Activated CD4-positive, alpha-beta T cell treated with anti-CD3 and anti-CD28 coated beads for 4 hours (primary cell): ENCODE measurements at places on chromosomes 7 and 10.
A peak's percentile ranks its signal among the peaks of the same experiment; 100 is the strongest.

GRCh38 chr7:112162142-112162766 lies 43.9 kb downstream of the DOCK4 start:
- DNase-seq, result no peak

- peak; percentile 23 for DNase-seq
Observed at GRCh38 chr10:110208614-110209453, 1.4 kb downstream of the MXI1 start.

- no peak for DNase-seq
Observed at GRCh38 chr7:158495786-158496185, 91.8 kb downstream of the PTPRN2 start.

GRCh38 chr7:96179341-96179740 lies 142.6 kb downstream of the SLC25A13 start:
- DNase-seq, result no peak

DNA sequence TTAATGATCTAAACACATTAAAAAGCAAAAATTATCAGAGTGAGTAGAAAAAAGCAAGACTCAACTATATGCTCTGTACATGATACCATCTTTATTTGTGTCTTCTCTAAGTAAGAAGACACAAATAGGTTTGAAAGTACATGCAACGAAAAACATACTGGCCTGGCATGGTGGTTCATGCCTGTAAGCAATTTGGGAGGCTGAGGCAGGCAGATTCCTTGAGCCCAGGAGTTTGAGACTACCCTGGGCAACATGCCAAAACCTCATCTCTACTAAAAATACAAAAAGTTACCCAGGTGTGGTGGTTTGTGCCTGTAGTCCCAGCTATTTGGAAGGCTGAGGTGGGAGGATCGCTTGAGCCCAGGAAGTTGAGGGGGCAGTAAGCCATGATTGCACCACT lies 78.1 kb upstream of the TOMM7 start:
- no peak for DNase-seq

DNA sequence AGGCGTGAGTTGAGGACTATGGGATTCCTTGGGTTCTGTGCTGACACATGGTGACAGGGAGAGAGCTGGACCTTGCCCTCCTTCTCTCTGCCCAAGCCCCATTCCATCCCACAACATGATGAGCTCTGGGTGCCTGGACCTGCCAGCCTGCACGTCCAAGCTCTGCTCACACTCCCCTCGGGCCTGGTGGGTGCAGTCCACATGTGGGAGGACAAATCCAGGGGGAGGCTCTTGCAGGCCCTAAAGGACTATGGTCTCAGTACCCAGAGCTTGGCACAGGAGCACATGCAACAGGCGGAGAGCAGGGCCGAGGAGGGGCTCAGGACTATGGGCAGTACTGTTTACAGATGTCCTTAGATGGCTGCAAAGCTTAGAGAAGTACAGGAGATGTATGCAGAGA lies 91.4 kb downstream of the CLEC2L start:
- DNase-seq, result no peak

DNA sequence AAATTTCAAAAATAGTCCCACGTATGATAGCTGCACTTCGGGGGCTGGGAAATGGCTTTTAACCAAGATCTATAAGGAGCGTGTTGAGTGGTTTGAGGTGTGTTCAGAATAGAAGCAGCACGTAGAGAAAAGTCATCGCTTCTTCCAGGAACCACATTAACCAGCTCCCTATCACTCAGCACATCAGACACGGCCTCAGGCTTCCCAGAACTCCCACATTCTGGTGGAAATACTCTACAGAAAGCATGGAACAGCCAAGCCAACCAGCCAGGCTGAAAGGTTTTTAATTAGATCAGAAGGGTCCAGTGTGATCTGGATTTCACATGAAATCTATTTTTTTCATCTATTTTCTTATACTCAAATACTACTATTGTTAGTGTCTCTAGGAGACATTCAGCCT lies 231.5 kb upstream of the NRP1 start:
- DNase-seq, result no peak

DNA sequence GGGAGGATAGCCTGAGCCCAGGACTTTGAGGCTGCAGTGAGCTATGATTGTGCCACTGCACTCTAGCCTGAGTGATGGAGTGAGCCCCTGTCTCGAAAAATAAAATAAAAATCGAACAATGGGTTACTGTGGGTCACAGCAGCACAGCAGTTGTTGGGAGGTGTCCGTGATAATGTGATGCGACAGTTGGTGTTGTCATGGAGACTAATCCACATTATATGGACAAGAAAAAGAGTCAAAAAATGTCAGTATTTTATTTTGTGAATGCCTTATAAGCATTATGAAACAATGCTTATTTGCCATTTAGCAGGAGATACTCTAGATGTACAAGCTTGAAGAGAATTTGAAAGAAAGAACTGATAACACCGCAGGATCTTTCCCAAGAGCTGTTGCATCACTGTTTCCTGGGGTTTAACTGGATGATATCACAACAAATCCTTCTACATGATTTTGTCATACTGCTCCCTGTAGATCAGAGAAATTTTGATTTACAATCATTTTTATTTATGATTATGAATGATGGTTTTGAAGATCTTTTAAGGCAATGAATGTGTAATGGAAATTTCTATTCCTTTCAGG lies 195.4 kb downstream of the BAMBI start:
- no peak for DNase-seq

- DNase-seq, result no peak
Observed at GRCh38 chr7:77289387-77289786, 89.8 kb upstream of the FGL2 start.

- DNase-seq, result no peak
Observed at GRCh38 chr10:98039690-98040381, 9.4 kb upstream of the CRTAC1 start.

- DNase-seq, result no peak
Observed at GRCh38 chr10:71801361-71801760, 28.0 kb upstream of the VSIR start.

DNA sequence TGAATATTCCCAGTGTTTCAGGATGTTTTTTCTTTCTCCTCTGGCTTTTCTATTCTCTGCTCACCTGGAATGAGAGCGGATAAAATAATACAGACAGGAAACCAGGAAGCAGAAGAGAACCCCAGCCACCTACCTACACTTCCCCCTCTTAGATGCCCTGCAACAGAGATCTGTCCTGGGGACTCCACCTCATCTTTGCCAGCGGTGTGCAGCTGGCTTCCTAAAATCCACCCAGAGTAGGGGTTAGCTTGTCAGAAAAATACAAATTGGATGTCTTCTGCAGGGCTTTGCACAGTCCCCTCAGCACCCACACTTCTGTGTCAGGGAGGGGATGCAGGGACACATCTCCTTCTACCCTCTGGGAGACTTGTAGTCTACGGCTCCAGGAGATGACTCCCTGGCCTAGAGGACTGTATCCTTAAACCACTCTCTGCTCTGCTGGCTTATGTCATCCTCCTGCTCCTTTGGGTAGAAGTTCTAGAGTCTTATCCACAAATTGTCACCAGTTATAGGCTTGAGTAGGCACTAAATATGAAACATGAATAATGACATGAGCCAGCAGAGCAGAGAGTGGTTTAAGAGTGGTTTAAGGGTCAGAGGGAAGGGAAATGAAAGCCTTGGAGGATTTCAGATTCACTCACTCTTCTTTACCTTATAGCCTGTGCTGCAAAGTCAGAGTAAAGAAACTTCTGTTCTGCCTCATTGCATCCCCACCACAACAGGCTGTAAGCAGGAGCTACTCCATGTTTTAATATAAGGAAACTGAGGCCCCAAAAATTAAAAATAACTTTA lies 749.4 kb downstream of the AUTS2 start:
- DNase-seq, result no peak

- DNase-seq, result no peak
Observed at GRCh38 chr7:41024126-41024525, 678.8 kb downstream of the INHBA start.

DNA sequence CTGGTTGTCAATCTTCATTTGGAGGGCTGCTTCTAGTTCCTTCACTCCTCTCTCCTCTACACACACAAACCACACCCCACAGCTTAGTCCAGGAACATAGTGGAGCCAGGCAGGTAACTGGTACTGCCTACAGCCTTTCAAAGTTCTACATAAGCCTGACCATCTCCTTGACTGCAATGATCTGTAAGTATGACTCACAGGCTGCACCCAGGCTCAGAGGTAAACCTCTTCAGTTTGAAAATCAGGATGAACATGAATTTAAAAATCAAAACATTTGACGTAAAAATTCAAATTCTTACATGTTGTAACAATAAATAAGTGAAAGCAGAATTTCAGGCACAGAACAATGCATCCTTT lies 68.7 kb upstream of the C10orf120 start:
- no peak for DNase-seq

GRCh38 chr7:82549616-82550285 lies 106.2 kb upstream of the CACNA2D1 start:
- no peak for DNase-seq

- DNase-seq, result no peak
Observed at GRCh38 chr10:132420981-132421846, 24.2 kb downstream of the PWWP2B start.

DNA sequence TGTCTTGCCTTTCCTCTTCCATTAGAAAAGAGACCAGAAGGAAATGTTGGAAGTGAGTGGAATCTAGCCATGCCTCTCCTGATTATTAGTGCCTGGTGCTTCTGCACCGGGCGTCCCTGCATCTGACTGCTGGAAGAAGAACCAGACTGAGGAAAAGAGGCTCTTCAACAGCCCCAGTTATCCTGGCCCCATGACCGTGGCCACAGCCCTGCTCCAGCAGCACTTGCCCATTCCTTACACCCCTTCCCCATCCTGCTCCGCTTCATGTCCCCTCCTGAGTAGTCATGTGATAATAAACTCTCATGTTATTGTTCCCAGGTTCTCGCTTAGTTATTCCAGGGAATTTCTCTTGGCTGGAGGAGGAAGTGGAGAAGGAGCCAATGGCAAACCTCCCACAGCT lies 4.2 kb downstream of the TMEM176A start:
- DNase-seq, result no peak

DNA sequence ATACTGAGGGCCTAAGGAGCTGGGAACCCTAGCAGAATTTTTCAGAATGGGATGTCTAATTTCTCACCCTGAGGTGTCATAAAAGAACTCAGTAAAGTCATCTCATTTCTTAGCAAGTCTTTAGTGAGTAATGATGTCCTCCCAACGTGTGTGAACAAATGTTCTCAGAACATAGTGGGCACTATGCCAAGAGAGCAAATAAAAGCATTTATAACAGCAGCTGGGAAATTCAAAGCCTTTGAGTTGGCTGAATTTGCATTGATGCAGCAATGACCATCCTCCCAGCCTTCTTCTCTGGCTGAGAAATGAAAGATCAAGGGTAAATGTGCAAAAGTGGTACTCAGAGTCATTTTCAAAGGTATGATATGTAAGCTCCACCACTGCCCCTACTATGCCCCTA lies 109.4 kb downstream of the FAM107B start:
- no peak for DNase-seq

DNA sequence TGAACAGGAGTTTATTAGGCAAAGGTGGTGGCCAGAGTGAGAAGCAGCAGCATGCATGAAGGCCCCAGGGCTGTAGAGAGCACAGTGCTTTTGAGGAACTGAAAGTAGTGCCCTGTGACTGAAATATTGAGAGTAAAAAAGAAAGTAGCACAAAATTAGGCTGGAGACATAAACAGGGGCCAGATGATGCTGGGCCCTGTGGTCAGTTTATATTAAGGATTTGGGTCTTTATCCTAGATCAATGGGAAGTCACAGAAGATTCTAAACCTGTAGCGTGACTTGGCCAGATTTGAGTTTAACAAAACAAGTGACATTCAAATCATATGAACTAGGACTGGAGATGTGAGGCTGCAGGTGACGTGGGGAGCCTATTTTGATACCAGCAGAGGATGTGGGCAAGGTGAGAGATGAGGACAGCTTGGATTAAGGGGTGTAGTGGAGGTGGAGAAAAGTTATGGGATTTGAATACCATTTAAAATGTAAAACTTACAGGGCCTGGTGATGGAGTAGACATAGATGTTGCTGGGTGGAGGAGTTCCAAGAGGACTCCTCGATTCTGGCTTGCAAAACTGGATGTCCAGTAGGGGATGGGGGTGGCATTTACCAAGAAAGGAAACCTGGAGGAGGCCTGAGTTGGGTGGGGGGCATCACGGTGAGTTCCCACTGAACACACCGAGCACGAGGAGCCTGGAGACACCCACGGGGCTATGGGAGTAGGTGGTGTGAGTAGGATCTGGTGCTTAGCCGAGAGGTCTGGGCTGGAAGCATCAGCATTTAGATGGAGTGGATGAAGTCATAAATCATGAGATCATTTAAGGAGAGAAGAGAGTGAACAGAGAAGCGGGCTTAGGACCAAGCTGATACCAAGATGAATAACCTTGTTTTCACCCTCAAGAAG lies 52.8 kb downstream of the HHEX start:
- DNase-seq, result no peak

DNA sequence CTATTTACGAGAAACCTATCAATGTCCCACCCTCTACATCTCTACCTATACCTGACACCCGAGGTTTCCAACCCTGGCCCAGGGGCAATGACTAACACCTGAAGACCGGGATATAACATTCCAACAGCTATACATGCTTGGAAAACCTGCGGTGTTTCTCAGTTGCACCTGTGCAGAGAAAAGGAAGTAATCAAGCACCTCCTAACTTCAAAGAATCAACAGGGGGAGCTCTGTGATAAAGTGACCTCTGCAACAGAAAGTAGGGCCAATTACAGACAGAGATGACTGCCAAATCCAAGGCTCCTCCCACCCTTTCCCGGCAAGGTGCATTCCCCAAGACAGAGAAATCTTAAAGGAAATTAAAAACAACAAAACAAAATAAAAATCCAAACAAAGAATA lies 41.3 kb downstream of the CCDC6 start:
- peak; percentile 7 for DNase-seq

DNA sequence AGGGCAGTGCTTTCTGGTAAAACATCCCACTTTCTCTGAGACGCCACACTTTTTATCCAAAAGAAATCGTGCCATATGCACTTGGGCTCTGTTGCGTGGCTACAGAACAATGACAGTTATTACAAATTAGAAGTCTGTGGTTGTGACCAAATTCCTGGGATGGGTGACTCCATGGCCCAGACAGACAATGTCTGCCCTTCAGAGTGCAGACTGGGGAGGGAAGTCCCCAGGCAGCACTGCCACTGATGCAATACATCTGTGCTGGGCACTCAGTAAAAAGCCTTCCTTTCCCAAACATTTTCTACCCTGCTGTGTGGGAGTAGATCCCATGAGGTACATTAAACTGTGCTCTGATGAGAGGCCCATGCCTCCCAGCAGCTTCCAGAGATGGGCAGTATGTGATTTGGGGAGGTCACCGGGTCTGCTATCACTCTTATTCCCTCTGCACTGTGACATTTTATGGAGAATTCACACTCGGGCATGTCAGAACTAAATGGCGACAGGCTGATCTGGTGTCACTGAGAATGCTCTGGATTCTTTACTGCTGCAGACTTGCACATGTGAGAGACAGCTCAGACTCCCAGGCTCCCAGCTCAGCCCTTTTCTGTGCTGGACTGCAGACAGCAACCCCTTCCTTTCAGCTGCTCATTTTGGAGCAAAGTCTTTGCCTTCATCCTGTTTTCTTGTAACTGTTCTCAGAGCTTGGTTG lies 243.5 kb upstream of the ZNF32 start:
- DNase-seq, result no peak

- DNase-seq, result peak; percentile 13
Observed at GRCh38 chr7:16891338-16891737, 9.6 kb upstream of the AGR3 start.

GRCh38 chr10:29585488-29585976 lies 49.2 kb downstream of the SVIL start:
- no peak for DNase-seq

- DNase-seq, result no peak
Observed at GRCh38 chr7:158102897-158103296, 484.7 kb downstream of the PTPRN2 start.
